ENCODE measurements at places on chromosomes 13 and 19. TPM values are rescaled to one million over a fixed set of nuclear protein-coding genes. Genes with fewer than 3 reads are reported as not detected.

DNA sequence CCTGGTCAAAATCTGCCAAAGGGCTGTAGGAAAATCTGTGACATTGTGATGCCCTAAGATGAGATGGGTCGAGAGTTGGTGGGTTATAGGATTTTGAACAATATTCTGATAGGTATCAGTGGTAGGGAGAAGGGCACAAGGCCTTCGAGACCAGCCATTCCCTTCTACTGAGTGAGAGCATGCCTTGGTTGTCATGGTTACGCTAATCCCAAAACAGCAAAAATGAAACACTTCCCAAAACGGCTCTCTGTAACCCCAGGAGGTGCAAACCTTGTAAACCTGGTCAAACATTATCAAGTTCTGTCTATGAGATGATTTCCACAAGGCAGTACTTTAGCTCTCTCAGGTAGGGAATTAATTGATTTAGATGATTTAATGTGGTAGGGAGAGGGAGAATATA is 158.7 kb upstream of the RNF113B start:
- DNase-seq: no peak

- DNase-seq: no peak
These were observed 2099.2 kb upstream of the PCDH20 start for GRCh38 chr13:63514886-63515285.

DNA sequence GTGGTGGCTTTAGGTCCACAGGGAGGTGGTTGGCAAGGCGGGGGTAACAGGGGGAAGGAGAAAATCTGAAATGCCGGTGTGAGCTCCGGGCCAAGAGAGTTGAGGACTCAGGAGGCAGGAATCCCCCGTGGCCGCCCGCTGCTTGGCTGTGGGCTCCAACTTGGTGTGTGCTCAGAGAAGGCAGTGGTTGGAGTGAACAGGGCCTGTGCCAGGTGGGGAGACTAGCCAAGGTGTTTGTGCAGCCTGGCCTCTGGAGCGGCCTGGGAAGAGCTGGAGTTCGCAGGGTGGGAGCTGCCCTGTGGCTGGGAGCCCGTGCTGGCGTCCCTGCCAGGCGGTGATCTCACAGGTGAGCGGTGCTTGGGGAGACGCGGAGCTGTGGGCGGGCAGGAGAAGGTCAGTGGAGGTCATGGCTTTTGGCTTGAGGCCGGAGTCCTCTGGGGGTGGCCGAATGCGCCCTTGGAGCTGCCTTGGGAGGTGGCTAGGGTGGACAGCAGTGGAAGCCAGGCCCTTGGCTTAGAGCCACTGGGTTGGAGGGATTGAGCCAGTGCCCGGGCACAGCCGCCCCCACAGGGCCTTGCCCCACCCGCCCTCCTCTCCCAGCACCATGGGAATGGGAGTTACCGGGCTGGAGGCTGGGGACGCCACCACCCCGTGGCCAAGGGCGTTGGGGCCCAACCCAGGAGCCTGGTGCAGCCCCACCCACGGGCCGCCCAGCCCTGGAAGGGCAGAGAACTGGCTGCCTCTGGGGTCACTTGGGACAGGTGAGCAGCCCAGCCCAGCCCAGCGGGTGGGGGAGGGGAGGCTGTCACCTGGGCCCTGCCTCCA is 7.1 kb upstream of the CIRBP start:
- no peak for DNase-seq

GRCh38 chr19:41265395-41266153 is 1.4 kb downstream of the HNRNPUL1 start:
- peak; percentile 33 for DNase-seq

Gene F2RL3
- total RNA-seq: 5.8 TPM

GRCh38 chr13:82687884-82688283 is 1194.4 kb downstream of the SLITRK1 start:
- DNase-seq: peak; percentile 21
